ENCODE measurements at places on chromosomes 2 and 18. TPM values are rescaled to one million over a fixed set of nuclear protein-coding genes. Genes with fewer than 3 reads are reported as not detected.

Gene TUBA3E
- not detected for total RNA-seq

DNA sequence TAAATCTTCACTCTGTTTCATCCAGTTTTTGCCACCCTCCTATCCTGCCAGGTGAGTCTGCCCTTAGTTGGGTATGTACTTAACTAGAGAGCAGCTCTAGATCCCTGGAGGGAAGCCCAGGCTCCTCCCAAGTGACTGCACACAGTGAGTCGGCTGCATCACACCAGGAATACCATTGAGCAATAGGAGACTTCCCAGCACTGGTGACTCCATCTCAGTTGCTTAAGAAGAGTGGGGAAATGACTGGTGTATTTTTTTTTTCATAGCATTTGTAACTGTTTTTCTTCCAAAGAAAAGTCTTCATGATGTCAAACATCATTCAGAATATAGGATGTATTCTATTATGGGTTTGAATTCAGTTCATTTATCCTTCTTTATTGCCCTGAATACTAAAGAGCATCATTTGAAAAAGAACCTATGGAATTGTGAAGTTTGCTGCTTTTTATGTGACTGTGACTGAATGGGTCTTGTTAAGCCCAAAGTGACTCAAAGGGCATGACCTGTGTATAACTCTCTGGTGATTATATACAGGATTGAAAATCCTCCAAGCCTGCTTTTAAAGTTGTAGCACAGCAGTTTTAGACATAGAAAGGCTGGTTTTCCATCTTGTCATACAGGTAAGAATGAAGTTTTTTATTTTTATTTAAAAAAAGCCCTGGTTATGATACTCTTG, 84.3 kb downstream of the MAP3K20 start:
- peak; percentile 88 for DNase-seq

Gene TLK1
- 45.7 TPM for total RNA-seq

GRCh38 chr2:58503918-58504317, 262.8 kb upstream of the FANCL start:
- no peak for DNase-seq

GRCh38 chr18:2909431-2910140, 62.8 kb downstream of the EMILIN2 start:
- no peak for DNase-seq

Gene DNAJC5G
- total RNA-seq, result not detected

GRCh38 chr2:201233192-201233811, 27.0 kb upstream of the CASP8 start:
- peak; percentile 87 for DNase-seq

Gene GLI2
- 0.96 TPM for total RNA-seq

Gene C2orf68
- 26.6 TPM for total RNA-seq

- no peak for DNase-seq
Measured at GRCh38 chr18:58364876-58365528, 263.9 kb downstream of the ALPK2 start.

DNA sequence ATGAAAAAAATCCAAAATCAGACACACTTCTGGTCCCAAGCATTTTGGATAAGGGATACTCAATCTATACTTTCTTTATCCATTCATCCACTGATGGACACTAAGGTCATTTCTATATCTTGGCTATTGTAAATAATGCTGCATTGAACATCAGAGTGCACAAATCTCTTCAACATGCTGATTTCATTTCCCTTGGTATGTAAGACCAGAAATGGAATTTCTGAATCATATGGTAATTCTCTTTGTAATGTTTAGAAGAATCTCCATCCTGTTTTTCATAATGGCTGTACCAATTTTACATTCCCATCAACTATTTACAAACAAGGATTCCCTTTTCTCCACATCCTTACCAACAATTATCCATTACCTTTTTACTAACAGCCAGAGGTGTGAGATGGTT, 33.7 kb upstream of the MCM6 start:
- DNase-seq, result no peak

DNA sequence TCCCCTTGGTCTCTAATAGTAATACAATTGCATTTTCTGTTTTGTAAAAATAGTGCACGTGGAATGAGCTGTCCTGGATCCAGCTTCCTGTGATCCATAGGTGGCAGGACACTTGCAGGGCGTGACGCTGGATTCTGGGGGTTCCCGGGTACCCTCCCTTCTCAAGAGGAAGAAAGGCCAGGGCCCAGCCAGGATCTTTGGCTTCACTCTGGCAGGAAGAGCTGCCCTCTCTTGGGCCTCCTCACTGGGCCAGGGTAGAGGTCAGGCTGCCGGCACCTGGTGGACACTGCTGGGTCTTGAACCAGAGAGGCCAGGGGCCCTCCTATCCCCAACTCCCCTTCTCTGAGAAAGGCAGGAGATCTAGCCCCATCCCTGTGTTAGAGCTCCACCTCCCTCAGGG, 37.8 kb upstream of the OTOF start:
- DNase-seq, result no peak

GRCh38 chr18:57837917-57838548, 34.9 kb upstream of the ATP8B1 start:
- DNase-seq, result no peak

Gene LRP2
- total RNA-seq, result under 0.01 TPM

- no peak for DNase-seq
Measured at GRCh38 chr2:8985561-8986326, 17.7 kb downstream of the MBOAT2 start.

- no peak for DNase-seq
Measured at GRCh38 chr2:198129609-198130008, 325.2 kb downstream of the PLCL1 start.
